C1 segment of cervical spinal cord (tissue), 14 donors: ENCODE measurements at places on chromosomes 7 and 10.

DNA sequence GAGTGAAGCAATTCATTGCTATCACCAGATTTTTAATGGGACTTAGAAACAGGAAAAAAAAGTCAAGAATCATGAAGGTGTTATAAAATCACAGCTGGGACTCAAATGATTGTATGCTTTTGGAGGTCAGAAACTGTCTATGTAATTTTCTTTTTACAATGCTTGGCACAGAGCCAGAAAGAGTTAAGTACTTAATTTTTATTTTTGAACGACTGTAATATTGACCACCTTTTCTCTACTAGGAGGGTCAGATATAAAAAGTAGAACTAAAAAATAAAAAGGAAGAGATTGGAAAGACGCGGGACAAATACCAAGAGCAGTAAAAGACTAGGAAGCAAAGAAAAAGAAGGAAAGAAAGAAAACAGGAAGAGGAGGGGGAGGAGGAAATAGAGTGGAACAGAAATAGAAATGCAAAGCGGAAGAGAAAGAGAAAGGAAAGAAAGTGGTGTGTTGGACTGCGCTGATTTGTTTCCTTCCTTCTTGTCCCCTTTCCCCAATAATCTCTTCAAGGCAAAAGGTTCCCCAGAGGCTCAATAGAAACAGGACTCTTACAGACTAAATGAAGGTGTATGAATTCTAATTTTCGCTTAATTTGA, 23.2 kb upstream of the C1GALT1 start:
- DNase-seq = no peak

GRCh38 chr7:14637968-14638367, 264.6 kb downstream of the DGKB start:
- DNase-seq = no peak

DNA sequence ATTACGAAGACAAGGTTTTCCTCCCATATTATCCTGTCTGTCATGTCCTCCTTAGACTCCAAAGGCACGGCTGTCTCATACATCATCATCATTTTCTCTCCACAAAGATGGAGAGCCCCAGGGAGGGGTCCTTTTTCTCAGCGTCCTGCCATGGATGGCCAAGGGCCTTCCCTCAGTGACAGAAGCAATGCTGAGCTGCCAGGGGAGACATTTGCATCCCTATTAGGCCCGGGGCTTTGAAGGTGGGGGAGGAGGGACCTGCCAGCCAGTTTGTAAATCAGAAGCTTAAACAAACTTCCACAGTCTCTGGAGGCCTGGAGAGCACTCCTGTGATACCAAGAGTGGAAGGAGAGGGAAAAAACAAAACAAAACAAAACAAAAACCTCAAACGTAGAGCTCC, 112.4 kb upstream of the ADO start:
- no peak for DNase-seq

GRCh38 chr10:77869626-77870420, 56.7 kb downstream of the DLG5 start:
- DNase-seq = no peak

DNA sequence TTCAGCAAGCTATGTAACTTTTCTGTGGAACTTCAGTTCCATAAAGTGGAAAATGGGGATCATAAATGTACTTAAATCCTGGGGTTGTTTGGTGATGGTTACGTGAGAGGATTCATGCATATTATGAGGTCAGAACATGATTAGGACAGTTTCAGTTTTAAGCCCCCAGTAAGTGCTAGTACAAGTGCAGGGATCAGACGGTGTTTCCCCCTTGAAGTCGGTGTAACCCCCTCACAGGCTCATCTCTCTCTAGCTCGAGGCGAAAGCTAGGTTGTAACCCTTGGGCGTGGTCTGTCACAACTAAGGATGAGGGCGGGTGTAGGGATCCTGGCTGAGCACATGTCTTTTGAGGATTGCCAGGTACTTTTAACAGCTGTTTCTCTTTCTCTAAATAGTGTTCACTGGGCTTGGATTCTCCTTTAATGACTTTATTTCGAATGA, 84.7 kb downstream of the SPAG6 start:
- no peak for DNase-seq

GRCh38 chr10:96367470-96367869, 8.7 kb upstream of the OPALIN start:
- DNase-seq = no peak

DNA sequence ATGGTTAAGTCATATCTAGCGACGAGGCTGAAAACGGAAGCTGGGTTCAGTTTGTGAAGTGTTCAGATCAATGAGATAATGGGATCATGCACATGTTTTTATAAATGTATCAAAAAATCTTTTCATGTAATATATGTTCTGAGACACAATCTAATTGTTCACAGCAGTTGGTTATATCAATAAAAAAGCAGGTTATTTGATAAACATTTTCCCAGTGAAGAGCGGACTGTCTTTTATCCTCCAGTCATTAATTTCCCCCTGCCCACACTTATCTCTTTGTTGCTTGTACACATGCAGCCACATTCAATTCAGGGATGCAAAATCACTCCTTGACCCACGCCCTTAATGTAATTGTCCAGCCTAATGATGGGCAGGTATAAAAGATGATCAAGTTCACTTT, 563.1 kb downstream of the INHBA start:
- DNase-seq = no peak

DNA sequence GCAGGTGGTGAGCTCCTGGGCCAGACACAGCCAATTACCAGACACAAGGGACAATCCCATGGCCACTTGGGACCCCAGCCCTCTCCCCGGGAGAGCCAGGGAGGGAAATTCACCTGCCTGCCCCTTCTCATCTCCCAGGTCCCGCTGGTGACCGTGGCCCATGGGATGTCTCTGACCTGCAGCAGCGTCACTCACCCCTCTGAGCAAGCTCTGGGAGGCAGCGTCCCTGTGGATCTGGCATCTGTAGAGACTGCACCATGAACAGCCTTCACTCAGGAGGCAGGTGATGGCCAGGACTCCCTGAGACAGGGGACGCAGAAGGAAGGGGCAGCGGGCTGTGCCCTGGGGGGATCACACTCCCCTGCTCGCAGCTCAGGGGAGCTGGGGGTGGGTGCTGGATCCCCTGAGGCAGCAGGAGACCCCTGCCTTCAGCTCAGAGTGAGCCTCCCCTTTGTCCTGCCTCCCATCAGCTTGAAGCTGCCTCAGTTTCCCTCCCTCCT, 90.8 kb downstream of the FOXL3 start:
- no peak for DNase-seq

- no peak for DNase-seq
Measured at GRCh38 chr7:139332697-139333359, 8.3 kb upstream of the FMC1 start.

DNA sequence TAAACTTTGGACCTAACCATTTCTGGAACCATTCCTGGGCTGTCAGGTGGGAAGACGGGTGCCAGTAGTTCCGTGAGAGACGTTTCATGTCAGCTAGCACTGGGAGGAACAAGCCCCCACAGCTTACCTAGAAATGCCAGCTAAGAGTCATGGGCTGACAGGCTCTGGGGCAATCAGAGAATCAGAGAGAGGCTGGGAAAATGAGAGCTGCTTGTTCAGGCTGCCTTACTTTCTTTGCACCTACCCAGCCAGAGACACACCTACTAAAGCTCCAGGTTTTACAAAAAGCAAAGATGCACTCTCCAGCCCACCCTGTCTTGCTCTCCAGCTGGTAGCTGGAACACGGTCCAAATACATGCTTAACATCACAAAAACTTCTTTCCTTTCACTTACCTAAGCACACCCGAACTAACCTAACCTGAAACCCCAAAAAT, 688 bp downstream of the PTN start:
- DNase-seq = no peak

GRCh38 chr7:104993217-104993862, 20.7 kb upstream of the KMT2E start:
- DNase-seq = no peak

DNA sequence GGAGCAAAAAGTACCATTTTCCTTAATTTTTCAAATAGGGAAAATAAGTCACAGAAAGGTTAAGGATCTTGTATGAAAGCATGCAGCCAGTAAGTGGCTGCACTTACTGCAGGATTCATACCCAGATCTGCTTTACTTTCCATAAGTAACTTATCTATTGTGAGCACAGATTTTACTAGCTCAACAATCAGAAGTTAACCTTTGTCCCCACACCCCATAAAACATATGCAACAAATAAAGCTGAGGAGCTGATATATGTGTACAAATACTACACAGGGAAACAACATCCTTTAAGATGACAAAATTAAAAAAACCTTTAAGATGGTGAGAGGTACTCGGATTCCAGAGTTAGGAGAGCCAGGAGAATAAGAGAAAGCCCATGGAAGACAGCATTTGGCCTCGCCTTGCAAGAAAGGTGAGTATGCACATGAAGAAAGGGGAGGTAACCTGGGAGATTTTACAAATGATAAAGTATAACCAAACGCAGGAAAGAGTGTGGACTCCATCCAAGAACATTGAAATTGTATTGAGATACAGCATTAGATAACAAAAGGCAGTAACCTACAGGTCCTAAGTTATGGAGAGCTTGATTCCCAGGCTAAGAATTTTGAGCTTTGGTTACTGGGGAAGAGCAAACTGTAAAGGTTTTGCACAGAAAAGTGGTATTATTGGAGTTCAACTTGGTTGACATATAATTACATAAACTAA, 87.1 kb downstream of the ITGB8 start:
- no peak for DNase-seq

DNA sequence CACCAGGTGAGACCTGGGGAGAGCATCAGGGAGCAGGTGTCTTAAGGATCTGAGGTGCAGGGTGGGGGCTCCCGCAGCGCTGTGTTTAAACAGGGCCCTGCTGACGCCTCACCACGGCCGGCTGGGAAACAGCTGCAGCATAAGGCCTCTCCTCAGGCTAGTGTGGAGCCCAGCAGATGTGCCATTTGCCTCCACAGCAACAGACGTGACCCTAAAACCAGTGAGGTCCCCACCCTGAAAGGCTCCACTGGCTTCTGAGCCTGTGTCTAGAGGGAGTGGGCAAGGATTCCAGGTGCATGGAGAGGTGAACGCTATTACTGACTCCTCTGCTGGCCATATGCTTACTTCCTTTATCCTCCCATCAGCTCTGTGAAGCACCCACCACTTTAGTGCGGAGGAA, 47.8 kb downstream of the SYPL1 start:
- no peak for DNase-seq

DNA sequence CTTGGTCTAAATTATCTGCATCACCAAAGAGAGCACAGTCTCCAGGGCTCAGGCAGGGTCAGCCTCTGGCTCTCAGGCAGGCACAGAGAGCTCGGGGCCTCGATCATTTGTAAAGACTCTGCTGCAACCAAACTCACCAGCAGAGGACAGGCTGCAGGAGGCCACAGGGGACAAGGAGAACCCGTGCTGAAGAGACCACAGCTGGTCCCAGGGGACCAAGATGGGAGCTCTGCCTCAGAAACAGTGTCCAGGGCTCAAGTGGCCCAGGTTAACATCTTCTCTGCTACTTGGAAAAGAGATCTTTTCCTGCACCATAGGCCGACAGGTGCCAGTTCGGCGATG, 543.2 kb downstream of the PTPRN2 start:
- DNase-seq = no peak

- DNase-seq = no peak
Measured at GRCh38 chr10:124065382-124066125, 27.8 kb downstream of the CHST15 start.

- DNase-seq = no peak
Measured at GRCh38 chr7:27647046-27647445, 15.6 kb downstream of the HIBADH start.

- no peak for DNase-seq
Measured at GRCh38 chr10:351770-352334, 216.6 kb downstream of the ZMYND11 start.

DNA sequence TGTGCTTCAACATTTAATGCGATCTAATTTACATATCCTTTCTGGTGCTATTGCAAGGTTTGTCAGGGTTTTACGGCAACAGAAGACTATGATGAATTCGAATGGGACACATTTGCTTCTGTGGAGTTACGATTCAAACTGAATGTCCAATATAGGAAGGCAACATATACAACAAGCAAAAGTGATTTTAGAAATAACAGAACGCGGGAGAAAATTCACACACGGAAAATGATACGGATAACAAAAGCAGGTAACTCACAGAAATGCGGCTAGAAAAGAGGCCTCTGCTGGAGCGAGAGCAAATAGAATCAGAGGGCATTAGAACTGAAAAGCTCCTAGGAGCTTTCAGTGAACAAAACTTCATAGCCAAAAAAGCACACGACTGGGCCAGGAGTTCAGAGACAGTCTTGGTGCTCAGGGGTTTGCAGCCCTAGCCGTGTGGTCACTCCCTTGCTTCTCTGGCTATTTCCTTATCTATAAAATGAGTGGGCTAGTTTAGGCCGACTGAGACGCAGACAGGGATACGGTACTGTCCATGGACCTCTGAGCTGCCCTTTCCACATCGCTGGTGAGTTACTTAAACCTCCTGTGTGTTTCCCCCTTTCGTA, 557 bp upstream of the TAX1BP1 start:
- DNase-seq = no peak
